ENCODE measurements at places on chromosomes 2 and 18.

GRCh38 chr2:108617617-108618016 is 83.3 kb downstream of the LIMS1 start:
- no peak for DNase-seq

GRCh38 chr18:21179590-21180220 is 62.3 kb upstream of the GREB1L start:
- DNase-seq, result peak; percentile 73

DNA sequence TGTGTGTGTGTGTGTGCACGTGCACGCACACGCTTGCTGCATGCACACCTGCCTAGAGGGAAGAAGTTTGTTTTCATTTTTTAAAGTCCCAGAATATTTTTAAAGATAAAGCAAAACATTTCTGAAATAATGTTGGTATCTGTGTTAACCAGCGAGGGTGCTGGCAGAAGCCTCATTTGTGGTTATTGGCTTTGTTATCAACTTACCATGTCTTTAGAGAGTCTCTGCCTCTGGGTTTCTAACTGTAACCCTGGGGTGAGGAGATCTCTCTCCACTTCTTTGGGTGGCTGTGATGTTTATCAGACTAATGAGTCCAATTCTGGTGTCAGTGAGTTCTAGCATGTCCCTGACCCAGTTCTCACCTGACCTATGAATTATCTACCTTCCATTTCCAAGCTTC is 927.6 kb upstream of the FANCL start:
- no peak for DNase-seq

DNA sequence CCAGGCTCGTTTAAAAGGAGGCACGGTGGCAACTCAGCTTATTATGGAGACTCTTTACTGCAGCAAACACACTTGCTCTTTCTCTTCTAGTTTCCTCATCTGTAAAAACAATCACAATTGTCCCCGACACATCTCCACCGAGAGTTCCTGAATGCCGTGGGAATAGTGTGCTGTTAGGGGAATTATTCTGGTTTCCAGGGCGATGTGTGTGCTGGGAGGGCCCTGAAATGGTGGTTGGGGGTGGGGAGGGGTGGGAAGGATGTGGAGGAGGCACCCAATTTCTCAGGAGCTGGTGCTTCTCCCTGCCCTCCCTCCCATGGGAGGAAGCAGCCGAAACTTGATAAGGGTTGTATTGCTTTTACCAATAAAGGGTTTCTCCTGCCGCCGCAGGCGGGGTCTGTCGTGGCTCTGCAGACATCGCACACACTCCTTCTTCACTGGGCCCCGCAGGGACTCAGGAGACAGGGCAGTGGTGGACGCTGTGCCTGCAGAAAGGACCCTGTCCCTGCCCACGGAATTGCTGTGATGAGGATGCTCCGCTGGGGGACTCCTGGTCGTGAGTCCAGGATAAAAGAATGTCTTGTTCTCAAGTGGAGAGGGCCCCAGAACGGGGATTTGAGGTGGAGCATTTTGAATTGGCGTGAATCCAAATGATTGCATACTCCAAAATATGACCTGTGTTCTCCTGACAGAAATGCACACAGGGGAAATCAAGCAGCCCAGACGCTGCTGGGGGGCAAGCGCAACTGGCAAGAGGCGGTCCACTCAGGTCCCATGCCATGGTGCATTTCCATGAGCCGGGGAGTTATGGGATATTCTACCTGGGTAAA is 119.2 kb downstream of the ACKR3 start:
- no peak for DNase-seq

DNA sequence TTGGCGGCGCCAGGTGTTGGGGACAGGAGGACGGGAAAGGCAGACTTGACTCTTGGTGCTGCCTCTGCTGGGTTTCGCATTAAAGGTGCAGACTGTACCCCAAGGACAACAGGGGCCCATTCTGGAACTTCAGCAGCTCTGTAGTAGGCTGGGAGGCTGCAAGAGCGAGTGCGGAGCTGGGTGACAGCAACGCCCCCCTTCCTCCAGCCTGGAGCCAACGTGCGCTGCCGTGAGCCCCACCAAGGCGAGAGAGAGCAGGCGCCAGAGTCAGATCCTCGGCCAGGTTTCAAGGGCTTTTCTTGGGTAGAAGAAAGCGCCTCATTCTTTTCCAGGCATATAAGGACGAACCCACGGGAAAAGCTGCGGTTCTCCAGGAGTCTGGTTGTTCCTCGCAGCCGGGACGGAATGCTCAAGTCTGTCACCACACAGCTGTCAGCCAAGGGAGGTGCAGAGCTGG is 1.9 kb downstream of the DOK6 start:
- DNase-seq, result peak; percentile 52

DNA sequence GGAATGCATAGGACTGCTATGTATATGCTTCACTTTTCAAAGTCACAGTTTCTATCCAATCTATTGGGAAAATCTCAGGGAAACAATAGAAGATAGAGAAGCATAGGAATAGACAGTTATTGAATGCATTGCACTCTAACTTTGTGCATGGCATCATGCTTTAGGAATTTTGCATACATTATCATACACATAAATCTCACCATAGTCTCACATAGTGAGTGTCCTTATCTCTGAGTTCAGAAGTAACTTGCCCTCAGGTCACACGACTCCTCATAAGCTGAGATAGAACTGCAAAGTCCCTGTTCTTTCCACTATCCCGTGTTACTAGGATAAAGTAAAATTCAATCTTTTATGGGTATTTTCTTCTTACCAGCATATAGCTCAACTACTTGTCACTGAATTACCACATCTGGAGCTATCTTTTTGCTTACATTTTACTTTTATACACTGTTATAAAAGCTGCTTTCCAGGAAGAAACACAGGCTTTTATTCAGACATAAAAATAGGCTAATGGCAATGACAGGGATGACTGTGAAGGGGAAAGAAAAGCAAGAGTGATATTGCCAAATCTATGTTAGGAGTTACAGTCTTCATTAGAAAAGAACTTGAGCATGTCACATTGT is 666.9 kb downstream of the XIRP2 start:
- DNase-seq, result no peak

DNA sequence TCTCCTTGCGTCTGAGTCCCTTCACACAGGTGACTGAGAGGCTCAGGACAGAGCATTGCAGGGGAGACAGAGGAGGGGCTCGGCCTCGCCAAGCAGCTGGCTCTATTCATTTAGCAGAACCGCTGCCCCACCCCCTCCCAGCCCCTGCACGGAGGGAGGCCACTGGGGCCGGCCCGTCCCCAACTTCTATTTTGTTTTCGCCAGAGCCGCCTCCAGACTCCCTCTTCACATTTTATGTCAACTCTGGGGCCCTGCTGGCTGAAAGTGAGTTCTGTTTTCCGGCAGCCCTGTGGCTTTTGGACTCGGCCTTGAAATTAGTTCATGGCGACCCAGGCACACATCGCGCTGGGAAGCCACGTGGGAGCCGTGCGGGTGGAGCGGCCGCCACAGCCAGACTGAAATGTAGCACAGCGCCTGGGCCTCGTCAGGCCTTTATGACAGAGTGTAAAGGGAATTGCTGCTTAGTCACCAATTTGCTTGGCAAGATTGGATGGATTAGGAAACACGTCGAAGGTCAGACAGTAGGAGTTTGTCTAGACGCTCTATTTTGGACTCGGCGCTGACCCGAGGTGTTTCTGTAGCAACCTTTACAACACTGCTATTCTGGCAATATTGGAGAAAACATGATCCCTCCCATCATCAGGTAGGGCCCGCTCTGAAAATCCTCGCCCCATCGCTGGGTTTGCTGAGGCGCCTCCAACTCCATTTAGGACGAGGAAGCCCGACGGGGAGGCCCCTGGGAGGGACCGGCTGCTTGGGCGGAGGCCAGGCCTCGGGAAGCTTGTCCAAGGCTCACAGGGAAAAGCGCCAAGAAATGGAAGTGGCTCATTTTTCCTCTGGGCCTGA is 90.7 kb upstream of the CTDP1 start:
- DNase-seq, result no peak

DNA sequence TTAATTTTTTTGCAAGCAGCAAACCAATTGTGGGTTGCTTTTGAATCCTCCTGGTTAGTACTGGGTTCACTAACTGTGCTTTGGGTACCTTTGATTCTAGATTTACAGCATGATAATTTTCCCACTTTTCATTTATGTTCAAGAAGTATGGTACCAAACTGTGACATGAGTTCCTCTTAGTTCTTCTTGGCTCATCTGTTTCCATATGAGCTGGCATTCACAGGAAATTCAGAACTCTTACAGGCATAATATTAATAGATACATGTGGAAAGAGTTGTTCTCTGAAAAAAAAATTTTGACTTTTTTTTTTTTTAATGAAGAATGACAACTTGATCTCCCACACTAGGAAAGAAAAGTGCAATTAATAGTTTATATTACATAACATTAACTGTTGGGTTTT is 59.4 kb downstream of the FMNL2 start:
- DNase-seq, result no peak

GRCh38 chr2:142687509-142687908 is 190.0 kb upstream of the KYNU start:
- DNase-seq, result no peak

DNA sequence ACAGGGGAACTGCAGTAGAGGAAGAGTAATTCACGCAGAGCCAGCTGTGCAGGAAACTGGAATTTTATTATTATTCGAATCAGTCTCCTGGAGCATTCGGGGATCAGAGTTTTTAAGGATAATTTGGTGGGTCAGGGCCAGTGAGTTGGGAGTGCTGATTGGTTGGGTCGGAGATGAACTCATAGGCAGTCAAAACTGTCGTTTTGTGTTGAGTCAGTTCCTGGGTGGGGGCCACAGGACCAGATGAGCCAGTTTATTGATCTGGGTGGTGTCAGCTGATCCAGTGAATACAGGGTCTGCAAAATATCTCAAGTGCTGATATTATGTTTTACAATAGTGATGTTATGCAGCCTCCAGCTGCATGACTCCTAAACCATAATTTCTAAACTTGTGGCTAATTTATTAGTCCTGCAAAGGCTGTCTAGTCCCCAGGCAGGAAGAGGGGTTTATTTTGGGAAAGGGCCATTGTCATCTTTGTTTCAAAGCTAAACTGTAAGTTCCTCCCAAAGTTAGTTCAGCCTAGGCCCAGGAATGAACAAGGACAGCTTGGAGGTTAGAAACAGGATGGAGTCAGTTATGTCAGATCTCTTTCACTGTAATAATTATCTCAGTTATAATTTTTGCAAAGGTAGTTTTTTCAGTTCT is 67.0 kb downstream of the ASAP2 start:
- DNase-seq, result no peak

GRCh38 chr2:102483086-102483485 is 10.1 kb downstream of the SLC9A4 start:
- DNase-seq, result no peak

- DNase-seq, result no peak
Measured at GRCh38 chr2:67290451-67291290, 106.5 kb upstream of the ETAA1 start.

DNA sequence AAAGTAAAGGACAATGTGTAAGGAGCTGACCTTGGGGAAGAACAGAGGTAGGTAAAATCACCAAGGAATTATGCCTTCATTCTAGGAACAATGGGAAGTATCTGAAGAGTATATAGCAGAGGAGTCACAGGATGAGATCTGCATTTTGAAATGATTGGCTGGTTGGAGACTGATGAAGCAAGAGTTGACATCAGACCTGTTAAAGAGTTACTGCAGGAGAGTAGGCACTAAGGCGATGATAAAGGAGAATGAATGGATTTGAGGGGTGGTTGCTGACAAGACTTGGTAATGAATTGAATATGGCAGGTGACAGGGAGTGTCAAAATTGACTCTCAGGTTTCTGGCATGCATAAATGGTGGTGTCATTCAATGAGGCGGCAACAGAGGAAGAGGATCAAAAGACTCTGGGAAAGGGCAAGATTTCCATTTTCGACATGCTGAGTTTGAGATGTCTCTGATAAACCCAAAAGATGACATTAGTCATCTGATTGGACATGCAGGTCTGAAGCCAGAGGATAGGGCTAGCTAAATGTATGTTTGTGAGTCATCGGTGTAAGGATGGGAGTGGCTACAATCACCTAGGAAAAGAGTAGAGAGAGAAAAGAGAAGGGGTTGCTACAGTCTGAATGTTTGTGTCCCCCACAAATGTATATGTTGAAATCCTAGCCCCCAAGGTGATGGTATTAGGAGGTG is 236.5 kb downstream of the DYM start:
- no peak for DNase-seq

DNA sequence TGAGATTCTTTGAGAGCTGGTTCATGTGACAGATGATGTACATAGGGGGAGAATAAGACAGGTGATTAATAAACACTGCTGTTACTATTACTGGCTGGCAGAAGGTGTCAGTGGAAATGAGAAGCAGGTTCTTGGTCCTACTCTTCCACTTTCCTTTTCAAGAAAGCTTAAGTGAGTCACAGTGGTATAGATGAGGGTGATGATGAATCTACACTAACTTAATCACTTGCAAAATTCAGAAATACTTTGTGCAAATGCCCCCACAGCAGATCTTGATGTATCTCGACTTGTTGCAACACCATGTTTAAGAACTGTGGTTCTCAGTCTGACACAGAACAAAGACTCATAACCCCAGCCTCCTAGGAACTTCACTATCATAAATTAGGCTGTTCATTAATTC is 35.9 kb upstream of the MGAT5 start:
- no peak for DNase-seq

DNA sequence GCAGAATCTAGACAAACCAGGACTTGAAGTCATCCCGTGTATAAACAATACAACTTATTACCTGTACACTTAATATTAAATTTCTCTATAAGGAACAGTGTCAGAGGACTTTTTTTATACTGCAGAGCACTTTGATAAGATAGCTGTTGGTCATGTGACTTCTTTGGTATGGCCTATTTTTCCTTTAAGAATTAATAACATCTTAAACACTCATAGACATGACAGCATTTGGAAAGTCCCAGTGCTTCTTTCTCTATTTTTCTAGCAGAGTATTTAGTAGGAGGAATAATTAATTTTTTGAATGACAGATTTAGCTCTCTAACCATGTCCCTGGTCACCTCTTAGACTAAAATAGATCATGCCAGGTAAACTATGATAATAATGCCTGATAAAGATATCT is 59.4 kb downstream of the PLCL1 start:
- no peak for DNase-seq

GRCh38 chr2:152406119-152406835 is 71.3 kb downstream of the FMNL2 start:
- no peak for DNase-seq

DNA sequence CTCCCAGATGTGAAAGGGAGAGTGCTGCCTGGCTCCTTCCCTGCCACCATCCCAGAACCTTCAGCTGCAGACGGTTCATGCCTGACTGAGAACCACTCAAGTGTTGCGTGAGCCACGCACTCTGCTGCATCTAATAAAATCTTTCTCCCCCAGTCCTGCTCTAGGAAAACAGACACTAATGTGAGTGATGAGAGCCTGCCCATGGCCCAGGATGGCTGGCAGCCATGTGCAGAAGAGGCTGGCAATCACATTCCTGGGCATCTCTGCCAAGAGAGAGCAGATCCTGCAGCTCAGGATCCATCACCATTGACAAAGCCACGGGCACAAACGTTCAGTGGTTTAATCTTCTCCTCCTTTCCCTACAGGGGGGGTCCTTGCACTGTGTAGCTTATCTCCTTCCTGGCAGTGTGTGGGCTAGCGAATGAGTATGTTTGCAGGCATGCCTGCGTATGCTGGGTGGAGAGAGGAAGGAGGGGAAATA is 477.5 kb downstream of the SLC4A3 start:
- no peak for DNase-seq

DNA sequence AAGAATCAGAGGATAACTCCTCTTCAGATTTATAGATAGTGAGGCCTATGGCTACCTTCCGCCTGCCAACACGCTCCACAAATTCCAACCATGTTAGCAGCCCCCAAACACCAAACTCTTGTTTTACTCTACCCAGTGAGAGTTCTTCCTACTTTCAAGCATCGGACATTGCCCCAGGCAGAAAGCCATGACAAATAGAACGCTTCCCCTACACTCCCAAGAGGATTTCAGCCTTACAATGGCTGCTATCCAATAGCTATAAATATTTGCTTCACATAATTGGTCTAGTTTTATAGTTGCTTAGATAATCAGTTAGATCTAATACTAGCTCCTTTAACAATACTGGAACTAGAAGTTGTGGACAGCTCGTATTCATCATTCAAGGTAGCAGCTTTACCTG is 503.4 kb upstream of the VRK2 start:
- no peak for DNase-seq

Measured in NCI-H2081 (cell line).